Stimulated activated CD4-positive, alpha-beta T cell treated with anti-CD3 and anti-CD28 coated beads, Interleukin-15, amount 100 ng/mL, for 24 hours (primary cell): ENCODE measurements at places on chromosomes 7 and 10.

DNA sequence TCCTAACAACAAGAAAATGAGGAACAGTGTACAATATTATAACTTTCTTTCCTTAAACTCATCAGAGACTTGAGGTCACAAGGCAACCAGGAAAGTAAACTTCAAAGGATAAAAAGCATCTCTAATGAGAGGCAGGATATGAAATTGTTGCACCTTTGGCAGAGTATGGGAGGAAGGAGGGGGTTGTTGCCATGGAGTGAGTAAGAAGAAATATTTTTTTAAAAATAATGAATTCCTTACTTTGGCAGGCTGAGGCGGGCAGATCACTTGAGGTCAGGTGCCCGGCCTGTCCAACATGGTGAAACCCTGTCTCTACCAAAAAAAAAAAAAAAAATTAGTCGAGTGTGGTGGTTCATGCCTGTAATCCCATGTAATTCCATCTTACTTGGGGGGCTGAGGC is 21.1 kb upstream of the CHN2 start:
- DNase-seq: no peak

DNA sequence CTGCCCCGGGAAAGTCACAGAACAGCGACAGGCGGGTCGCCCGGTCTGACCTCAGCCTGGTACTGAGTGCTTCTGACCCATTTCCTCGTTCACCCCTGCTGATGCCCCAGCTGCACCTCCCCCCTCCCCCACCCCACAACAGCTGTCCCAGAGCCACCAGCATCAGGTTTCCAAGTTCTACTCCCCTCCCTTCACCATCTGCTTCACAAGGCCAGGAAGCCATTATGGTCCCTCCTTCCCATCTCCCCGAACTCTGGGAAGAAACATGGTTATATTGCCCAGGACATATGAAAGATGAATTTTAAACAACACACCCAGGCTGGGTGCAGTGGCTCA is 301.9 kb upstream of the GALNT17 start:
- no peak for DNase-seq

GRCh38 chr7:91182819-91183764 is 81.1 kb upstream of the FZD1 start:
- DNase-seq: no peak

GRCh38 chr7:157139810-157140510 is 1.2 kb downstream of the UBE3C start:
- peak; percentile 24 for DNase-seq

DNA sequence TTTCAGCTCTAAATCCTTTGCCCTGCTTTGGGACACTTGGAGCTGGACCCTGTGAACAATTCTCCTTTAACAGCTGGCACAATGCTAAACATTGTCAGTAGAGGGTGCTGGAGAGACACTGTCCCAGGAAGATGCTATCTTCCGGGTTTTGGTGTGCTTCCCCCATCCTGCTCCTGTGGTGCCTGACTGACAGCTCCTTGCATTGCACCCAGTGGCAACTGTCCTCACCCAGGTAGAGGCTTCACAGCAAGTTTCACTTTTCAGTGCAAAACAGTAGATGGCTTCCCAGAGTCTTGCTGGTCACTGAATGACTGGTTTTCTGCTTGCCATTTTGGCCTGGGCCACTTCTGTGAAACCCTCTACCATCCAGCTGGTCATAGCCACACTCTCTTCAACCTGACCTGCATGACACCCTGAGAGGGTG is 77.3 kb downstream of the CDC14C start:
- peak; percentile 1 for DNase-seq

- no peak for DNase-seq
Measured at GRCh38 chr10:12834116-12834665, 167.3 kb downstream of the CCDC3 start.

DNA sequence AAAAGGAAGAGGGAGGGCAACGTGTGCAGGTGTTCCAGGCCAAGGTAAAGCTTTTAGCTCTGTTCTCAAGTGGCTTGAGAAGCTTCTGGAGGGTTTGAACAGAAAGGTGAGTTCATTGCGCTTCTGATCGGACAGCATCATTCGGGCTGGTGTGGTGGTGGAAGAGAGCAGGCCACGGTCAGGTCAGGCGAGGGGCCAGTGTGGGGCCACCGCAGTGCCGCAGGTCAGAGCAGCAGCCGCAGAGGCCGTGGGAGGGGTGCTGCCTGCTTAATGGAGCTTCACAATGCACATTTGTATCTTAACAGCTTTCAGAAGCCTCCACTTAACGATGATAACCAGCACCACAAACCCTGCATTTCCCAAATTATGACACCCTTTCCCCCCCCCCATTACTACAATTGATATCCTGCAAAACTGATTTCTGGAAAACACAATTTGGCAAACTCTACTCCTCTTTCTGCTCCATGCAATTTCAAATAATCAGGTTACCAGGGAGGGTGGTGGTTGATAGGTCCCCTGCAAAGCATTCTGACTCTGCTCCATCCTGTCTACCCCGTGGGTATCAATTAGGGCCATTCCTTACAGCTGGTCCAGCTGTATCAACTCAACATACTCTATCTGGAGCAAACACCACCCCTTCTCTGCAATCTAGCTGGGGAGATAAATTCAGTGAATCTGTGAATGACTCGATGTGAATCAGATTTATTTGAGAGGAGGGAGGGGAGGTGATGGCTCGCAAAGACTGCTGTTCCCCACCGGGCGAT is 162.9 kb downstream of the ACTR3B start:
- no peak for DNase-seq

DNA sequence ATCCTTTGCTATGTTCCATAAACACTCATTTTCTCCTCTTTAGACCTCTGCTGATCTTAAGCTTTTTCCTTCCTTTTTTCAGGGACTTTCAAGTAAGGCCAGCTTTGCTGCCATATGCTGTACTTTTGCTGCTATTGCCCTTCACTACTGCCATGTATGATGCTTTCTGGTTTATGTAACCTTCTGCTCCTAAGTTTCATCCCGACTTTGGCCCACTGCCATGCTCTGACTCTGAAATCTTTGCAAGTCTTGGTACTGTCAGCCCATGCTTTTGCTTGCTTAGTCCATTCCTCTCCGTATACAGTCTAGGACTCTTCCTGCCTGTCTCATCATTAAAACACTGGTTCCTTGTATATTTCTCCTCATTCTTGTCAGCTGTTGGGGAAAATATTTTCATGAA is 152.4 kb downstream of the RNF133 start:
- no peak for DNase-seq

DNA sequence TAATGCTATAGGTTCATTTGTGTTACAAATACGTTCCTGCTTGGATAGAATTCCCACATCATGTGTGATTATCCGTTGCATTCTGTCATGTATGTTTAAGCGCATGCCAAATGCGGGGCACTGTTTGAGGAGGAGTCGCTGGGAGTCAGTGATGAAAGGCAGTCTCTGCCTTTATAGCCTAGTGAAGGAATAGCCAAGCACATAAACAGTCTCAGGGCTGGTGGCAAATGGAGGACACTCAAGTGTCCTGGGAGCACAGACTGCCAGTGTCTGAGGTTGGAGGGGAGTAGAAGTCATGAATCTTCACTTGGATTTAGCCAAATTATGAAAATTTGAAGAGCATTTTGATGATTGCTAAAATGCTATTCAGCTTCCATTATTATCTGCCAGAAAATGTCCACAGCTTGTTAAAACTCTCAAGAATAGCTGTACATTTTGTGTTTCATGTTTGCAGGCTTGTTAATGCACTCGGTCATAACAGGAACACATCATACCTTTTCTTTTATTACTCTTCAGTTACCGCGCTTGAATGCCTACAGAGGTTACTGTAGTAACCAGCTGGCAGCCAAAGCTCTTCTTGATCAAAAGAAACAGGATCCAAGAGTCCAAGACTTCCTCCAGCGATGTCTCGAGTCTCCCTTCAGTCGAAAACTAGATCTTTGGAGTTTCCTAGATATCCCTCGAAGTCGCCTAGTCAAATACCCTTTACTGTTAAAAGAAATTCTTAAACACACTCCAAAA is 41.6 kb downstream of the NET1 start:
- DNase-seq: no peak

- no peak for DNase-seq
Measured at GRCh38 chr7:103626776-103627175, 180.8 kb upstream of the SLC26A5 start.

- no peak for DNase-seq
Measured at GRCh38 chr10:535952-536351, 153.5 kb downstream of the DIP2C start.

DNA sequence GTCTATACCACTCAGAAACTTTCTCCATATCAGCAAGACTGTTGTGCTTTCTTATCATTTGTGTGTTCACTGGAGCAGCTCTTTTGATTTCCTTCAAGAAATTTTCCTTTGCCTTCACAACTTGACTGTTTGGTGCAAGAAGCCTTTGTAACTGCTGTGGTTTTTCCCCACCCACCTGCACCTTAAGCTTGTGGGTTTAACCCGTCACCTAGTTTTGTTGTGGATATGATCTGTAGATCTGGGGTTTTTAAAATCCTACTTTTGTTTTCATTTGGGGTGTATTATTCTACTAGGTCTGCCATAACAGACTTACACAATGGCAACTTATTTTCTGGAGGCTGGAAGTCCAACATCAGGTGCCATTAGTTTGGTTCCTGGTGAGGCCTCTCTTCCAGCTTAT is 30.5 kb upstream of the CHST3 start:
- DNase-seq: peak; percentile 77

DNA sequence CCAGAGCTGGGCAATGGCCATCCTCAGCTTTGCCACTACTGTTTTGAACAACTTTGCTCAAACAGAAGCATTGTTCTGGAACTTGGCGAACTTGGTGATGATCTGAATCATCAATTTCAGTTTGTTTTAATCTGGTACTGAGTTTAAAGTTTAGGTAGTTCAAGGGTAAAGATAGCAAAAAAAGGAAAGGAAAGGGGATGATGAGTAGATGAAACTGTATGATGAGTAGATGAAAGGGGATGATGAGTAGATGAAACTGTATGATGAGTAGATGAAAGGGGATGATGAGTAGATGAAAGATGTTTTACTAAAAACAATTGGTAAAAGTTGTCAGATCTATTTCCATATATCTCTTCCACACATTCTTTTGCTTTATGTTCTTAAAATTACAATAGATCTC is 737.0 kb downstream of the LRMDA start:
- DNase-seq: peak; percentile 2

DNA sequence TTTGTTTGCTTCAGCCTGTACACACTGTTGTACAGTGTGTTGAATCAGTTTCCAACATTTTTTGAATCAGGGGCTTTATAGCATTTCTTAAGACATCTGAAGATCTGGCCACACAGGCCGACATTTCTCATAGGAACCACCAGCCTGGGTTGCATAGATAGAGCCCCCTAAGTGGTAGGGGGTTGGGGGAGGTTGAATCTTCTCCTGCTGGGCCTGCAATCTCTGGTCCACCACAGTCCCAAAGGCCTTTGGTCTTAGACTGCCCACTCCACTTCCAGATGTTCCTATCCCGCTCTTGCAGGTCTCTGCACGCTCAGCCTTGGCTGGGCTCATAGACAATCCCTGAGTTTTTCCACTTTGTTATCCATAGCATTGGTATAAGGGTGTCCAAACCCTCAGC is 75.4 kb upstream of the HABP2 start:
- no peak for DNase-seq

DNA sequence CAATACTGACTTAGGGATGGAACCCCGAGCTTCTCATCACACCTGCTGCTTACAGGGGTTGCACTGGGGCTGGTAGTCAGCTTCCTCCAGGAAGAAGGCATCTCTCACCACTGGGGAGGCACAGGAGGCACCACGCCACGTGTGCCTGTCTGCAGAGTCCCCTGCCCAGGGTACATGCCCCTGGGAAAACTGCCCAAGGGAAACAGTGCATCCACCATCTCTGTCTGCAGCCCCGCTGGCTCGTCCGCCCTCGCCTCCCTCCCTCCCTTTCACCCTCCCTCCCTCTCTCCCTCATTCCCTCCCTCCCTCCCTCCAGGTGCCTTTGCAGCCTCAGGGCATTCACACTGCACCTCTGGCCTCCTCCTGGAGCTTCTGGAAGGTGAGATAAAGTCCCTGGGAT is 101.1 kb downstream of the PTPRE start:
- no peak for DNase-seq

- no peak for DNase-seq
Measured at GRCh38 chr10:99983280-99983988, 26.3 kb downstream of the DNMBP start.

GRCh38 chr10:83553366-83553765 is 585.9 kb upstream of the GHITM start:
- no peak for DNase-seq

GRCh38 chr10:17412323-17412722 is 42.1 kb downstream of the ST8SIA6 start:
- DNase-seq: no peak

DNA sequence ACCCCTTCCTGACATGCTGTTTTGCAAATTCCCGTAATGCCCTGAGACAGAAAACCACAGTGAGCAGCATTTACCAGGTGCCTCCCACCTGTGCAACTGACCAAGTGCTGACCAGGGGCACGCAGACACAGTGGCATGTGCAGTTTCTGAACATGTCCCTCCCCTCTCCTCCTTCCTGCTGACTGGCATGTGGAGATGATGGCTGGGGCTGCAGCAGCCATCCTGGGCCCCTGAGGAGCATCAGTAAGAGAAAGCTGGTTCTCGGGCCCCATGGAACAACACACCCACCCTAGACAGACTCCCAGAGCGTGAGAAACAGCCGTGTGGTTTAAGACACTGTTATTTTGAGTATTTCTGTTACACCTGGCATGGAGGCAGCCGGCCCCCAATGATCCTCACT is 66.2 kb upstream of the PDGFA start:
- DNase-seq: no peak

- DNase-seq: peak; percentile 97
Measured at GRCh38 chr10:72297281-72297804, 23.6 kb downstream of the DDIT4 start.

GRCh38 chr7:149284850-149285585 is 23.0 kb downstream of the ZNF783 start:
- peak; percentile 99 for DNase-seq

DNA sequence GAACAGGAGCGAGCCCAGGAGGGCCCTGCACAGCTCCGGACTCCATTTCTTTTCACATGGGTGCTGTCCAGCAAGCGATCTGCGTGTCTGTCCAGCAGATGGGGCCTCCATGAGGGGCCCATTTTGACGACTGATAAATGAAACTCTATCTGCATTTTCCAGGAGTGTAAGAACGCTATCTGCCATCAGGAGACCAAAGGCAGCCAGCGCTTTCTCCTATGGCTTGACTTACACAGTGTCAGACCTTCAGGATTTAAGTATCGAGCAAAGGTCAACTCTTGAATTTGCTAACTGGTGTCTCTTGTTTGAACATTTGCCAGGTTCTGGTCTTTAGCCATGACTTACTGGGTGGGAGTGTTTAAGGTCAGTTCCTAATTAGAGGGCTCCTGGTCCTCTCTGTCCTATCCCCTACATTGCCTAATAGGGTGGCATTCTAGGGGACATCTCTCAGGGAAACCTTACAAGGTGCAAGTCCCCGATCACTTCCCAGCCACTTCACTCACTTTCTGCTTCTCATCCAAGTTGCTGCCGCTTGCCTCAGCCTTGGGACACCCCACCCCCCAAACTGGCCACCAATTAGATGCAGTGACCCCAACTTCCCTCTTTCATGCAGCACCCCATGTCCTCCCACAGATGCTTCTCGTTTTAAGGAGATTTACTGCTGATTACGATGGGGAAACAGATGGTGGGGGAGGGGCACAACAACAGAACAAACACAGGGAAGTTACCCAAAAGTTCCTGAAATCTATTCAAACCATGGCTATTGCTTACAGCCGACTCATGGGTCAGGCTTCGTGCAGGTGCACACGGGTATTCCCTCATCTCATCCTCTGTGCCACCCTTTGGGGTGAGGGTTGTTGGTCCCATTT is 20.0 kb downstream of the VSIR start:
- no peak for DNase-seq
